Panc1 (cell line): ENCODE measurements at places on chromosomes 16 and 17.

- DNase-seq, result no peak
Observed at GRCh38 chr17:69511250-69511649, 96.8 kb downstream of the MAP2K6 start.

DNA sequence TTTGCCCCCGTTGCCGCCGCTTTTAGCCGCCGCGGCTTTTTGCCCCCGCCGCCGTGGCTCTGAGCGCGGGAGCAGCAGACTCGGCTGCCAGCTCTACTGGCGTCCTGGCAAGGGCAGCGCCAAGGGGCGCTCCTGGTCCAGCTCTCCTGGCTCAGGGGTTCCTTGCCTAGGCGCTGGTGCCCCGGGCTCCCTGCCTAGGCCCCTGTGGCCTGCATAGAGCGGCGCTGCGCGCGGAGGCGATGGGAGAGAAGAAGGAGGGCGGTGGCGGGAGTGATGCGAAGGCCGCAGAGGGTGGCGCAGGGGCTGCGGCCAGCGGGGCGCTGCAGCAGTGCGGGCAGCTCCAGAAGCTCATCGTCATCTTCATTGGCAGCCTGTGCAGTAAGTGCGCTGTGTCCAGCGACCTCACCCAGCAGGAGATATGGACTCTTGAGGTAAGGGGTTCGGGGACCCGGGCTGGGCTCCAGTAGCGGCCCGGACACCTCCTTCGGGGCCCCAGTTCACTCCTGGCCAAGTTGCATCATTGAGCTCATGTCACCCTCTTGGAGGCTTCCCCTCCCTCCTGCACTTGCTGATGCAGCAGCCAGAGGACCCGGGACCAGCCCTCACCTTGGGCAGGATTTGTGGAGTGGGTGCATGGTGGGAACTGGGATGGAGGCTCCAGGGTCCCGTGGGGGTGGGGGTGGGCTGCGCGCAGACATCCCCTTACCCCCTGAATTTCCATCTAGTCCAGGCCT is 1344.4 kb downstream of the TP53TG3F start:
- no peak for DNase-seq

GRCh38 chr16:81830845-81831540 is 51.9 kb downstream of the PLCG2 start:
- DNase-seq, result no peak

GRCh38 chr16:27408012-27408601 is 6.1 kb downstream of the IL21R start:
- DNase-seq, result no peak

DNA sequence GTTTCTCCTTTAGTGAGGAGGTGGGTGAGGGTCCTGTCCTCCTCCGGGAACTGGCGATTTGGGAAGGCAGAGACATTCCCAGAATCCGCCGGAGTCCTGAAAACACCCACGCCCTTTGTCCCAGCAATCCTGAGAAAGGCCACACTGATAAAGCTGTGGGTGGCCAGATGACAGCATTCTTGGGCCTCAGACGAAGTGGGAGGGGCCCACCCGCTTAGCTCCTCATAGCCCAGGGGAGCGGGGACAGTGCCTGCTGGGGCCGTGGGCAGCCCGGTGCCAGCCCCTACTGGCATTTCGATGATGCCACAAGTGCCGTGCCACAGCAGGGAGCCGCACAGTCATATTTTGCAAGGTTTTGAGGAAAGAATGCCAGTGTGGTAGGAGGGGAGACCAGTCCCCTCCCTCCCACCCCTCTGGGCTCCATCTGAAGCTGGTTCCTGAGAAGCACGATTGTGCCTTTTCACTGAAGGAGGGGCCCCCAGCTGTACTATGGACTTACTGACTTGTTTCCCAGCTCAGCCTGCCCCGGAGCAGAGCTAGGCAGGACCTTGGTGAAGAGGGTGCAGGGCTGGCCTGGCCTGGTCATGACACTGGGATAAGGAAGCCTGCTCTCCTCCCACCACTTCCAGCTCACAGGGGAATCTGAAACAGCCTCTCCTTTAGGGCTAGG is 20.9 kb upstream of the MPRIP start:
- no peak for DNase-seq

DNA sequence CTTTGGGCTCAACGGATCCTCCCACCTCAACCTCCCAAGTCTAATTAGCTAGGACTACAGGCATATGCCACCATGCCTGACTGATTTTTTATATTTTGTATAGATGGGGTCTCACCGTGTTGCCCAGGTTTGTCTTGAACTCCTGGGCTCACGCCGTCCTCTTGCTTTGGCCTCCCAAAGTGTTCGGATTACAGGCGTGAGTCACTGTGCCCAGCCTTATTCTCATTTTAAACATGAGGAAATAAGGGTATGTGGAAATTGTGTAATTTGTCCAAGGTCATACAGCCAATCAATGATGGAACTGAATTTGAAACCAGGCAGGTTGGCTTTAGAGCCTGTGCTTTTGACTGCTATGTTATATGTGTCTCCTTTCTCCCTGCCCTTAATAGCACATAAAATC is 27.4 kb upstream of the AQP8 start:
- DNase-seq, result no peak

- no peak for DNase-seq
Observed at GRCh38 chr17:2107506-2107905, 52.6 kb downstream of the HIC1 start.

GRCh38 chr16:81632392-81633146 is 146.5 kb upstream of the PLCG2 start:
- DNase-seq, result no peak

GRCh38 chr16:47480410-47480809 is 19.3 kb downstream of the PHKB start:
- DNase-seq, result no peak

DNA sequence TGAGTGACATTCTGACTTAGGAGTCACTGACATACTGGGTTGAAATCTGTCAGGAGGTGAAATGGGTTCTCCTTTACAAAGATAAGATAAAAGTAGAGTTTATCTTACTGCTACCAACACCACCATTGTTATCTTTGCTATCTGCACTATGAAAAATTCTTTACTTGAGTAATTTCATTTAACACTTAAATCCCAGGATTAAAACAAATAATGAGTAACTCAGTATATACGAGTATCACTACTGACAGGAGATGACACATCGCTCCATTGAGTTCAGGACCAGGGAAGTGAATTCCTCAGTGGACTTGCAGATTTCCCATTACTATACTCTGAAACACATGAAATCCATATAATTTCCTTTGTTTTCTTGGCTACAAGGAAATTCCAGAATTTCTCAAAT is 242.1 kb upstream of the NLRP1 start:
- peak; percentile 46 for DNase-seq

DNA sequence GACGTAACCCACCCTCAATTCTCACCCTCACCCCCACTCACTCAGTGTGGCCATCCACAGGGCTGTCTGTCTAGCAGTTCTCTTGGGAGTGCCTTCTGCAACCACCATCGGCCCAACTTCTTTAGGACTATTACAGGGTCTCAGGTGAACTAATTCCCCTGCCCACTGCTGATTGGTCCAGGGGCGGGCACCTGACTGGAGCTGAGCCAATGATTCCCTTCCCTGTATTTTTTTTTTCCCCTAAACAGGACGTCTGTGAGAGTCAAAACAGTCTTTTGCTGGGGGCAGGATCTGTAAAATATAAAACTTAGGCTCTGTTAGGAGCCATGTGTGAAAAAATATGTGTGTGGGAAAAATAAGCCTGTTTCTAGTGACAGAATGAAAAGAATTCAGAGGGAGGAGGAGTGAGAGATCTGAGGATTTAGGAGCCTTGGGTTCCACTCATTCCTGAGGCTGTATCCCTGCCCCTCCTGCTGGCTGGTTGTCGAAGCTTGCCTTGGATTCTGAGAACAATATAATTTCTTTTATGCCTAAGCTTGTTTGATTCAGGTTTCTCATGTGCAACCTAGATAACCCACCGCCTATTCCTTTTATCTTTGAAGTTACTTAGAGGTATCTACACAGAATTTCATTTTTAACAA is 115.0 kb downstream of the SPACA3 start:
- no peak for DNase-seq

DNA sequence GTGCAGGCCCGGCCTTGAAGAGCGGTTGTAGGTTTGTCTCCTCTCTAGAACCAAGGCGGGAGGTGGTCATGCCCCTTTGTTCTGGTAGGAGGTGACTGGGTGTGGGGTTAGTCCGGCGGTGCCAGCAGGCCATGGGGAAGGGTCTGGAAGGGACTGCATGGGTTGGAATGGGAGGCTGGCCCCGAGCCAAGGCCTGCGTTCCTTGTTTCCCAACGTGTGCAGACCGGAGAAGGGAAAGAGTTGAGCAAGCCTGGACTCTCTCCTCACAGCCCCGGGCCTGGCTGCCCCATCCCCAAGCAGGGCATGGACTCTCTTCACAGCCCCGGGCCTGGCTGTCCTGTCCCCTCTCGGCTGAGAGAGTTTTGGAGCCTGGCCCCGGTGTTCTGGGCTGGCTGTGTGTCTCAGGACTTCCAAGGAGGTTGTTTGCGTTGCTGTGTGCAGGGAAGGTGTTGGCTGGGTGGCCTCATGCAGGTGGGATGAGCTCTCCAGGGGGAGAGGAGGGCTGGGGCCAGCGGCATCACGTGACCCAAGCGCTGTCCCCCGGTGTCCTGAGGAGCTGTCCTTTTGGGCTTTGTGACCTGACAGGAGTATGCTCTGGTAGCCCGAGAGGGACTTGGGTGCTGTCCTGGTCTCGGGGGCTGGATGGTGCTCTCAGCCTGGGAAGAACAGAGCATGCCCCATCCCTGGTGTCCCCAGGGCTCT is 2.6 kb downstream of the CACNA1H start:
- DNase-seq, result no peak

DNA sequence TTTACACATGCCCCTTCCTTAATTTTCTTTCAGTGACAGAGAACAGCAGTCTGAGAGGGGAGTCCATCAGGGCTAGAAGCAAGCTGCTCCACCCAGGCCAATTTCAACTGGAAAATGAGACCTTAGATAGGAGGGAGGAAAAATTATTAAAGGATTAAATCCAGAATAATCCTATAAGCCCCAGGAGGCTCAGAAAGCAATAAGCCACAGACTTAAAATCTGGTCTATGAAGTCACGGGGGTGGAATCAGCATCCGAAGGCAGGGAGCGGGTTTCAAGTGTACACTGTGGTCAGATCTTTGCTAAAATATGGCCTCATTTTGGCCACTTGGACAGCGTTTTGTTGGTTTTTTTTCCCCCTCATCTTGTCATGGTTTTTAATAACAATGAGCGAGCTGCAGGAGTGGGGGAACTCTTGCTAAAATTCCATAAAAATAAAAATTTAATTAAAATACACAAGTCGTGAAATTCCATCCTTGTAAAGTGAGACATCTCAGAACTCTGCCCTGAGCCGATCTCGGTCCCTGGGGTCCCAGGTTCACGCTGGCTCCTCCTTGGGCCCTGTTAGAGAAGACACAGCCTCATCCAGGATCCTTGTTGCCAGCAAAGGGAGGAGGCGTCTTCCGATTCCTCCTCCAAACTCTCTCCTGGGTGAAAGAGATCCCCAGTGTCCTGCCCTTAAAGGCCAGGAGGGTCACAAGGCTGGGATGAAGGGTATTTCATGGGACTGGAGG is 51.6 kb upstream of the ETV4 start:
- DNase-seq, result no peak

GRCh38 chr16:65601781-65602180 is 479.9 kb upstream of the CDH11 start:
- no peak for DNase-seq

DNA sequence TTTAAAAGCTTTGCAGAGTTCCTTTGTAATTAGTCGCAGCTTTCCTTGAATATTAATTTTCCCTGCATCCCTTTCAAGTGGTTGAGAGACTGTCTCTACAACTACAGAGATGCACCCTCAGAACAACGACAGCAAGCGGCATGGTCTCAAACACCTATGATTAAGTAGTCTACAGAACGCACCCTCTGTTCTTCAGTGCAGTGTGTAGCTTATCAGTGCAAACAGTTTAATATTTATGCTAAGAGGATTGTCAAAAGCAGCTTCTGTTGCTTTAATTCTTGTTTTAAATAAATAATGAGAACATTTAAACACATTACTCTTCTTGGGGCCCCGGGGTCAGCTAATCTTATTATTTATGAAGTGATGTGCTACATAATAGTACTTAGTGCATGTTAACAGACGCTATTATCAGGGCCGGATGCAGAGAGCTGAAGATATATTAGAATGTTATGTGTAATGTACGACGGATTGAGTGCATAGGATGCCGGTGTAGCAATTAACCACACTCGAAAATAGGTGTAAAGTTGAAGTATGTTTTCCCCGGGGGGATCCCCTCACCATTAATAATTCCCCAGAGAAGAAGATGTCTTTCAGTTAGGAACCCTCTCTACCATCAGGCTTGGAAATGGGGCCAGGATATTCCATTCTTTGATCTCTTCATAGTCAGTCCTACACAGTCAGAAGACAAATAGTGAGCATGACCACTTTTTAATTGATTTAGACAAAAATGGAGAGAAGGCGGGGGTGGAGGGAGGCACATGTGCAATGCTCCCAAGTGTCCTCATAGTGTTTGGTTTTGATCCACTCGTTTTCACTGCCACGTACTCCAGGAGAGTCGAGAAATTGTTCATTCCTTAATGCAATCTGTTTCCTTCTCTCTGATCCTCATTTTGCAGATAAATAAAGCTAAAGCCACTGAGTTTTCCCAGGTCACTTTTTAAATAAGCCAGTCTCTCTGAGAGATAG is 176.3 kb downstream of the IRX3 start:
- DNase-seq, result no peak

DNA sequence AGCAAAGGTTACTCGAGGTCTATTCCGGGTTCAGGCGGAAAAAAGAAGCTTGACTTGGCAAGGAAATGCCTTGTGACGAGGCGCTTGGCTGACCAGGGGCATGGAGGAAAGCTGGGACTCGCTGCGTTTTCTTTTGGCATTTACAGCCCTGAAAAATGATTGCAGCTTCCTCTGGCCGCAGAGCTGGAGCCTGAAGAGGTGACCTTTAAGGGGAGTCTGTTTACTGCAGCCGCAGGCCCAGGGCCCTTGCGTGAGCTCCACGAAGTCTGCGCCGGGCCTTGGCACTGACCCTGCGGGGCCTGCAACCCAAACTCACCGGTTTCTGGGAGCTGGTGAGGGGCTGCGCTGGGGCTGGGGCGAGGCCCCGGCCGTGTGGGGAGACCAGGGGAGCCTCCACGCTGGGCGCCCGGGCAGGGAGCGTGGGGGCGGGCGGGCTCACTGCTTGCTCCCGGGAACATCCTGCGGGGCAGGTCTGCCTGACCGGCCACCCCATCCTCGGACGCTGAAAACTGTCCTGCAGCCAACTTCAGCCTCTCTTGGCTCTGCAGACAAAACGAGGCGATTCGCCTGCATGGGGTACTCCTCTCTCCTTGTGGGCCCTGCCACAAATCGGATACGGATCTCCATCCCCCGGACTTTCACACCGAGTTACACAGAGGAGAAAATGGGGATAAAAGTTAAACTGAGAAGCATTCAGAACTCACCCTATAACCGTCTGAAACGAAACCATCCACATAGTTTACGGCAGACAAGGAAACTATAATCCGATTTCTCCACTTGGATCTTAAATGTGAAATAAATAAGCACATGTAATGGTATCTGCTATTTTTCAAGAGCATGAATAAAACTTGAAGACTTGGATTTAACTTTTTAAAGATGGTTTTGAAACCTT is 206.3 kb upstream of the FOXF1 start:
- DNase-seq, result no peak
